HT1080 (cell line): ENCODE measurements at places on chromosomes 13 and 19. TPM values are rescaled to one million over a fixed set of nuclear protein-coding genes. Genes with fewer than 3 reads are reported as not detected.

KCNN1 gene
- total RNA-seq = not detected in 2 replicates

ZNF626 gene
- total RNA-seq = not detected in 2 replicates

SLITRK6 gene
- 0.10 and 0.84 TPM in 2 replicates for total RNA-seq

ZNF443 gene
- 1.4 and 2.0 TPM in 2 replicates for total RNA-seq

RAB20 gene
- total RNA-seq = 7.3 and 7.6 TPM in 2 replicates

DCT gene
- total RNA-seq = 2.2 and 3.2 TPM in 2 replicates

ADPRHL1 gene
- total RNA-seq = 0.95 and 1.0 TPM in 2 replicates
